GM19239 (cell line): ENCODE measurements at places on chromosomes 4 and X.

DNA sequence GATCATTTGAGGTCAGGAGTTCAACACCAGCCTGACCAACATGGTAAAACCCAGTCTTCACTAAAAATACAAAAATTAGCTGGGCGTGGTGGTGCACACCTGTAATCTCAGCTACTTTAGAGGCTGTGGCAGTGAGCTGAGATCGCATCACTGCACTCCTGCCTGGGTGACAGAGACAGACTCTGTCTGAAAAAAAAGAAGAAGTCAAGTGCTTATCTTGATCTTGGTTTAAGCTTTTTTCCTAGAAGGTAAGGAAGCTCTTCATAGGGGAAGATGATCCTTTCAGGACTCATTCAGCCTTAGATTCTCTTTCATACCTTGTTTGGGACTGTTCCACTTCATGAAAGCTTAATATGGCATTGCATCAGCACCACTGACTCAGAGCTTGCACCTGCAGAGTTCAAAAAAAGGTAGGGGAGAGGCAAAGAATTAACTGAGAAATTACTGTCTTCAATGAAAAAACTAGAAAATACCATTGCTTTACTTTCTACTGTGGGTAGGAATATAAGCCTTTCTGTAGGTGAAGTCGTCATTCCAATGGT lies 70.8 kb upstream of the EPGN start:
- no peak for DNase-seq

DNA sequence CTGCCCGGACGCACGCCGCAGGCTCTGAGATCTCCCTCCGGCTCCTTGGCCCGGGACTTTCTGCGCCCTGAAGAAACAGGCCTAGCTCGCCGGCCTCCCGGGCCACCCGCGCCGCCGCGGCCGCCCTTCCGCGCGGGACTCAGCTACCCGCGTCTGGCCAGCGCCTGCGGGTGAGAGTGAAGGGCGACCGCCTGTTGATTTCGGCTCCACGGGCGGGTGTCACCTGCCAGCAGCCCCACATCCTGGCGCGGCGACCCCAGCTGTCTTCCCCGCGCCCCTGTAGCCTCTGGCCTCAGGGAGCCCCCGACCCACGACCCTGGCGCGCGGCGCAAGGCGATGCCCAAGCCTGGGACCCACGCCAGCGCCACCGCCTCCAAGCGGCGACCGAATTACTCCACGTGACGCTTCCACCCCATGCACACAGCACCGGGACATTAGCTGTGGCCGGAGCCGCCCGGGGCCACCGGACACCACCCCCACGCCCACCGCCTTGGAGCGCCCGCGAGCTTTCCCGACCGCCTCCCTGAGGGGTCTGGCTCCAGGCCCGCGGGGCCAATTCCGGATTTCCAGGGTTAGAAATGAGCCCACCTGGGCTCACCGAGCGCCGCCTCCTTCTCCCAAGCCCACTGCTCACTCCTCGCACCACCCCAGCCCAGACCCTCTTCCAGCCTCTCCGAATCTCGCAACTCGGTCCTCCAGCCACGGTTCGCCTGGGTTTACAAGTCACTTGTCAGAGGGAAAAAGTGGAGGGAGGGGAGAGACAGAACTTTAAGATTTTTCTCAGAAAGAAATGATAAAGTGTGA lies 10.2 kb downstream of the ARX start:
- DNase-seq: no peak

- DNase-seq: no peak
These were observed 331.4 kb downstream of the CCSER1 start for GRCh38 chr4:90458576-90458975.

- DNase-seq: no peak
These were observed 280.9 kb upstream of the TENM3 start for GRCh38 chr4:181962321-181962720.

DNA sequence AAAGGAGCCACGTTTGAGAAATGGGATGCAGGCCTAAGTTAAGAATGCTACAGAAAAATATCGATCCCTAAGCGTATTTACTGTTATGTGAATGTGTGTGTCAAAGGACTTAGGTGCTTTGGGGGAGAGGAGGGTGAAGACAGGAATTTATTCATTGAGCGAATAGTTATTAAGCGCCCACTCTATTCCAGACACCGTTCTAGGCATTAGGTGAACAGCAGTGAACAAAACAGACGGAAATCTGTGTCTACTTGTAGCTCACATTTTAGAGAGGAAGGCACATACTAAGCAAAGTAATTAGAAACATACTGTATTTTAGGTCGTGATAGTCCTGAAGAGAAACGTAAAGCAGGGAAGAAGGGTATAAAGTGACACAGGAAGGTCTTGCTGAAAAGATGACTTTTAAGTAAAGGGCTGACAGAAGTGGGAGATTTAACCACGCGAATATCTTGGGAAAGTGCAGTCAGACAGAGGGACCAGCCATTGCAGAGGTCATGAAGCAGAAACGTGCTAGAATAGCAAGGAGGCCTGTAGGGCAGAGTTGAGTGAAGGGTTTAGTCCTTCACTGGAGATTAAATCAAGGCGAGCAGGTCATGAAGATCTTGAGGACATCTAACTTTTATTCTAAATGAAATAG lies 541 bp downstream of the AIMP1 start:
- DNase-seq: no peak

DNA sequence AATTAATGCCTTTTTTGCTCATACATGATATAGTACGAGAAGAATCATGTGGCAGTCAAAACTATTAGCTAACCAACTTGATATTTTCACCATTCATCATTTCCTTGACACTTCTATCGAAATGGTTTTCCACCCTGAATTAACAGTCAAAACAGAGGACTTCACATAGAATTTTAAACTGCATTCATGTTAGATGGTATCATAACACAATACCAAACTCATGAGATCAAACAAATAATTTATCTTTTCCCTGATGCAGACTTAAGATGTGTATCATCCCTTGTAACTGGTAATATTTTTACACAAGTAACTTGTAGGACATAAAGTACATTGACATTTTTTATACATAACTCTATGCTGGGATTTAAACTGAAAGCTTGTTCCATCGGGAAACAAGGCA lies 18.2 kb upstream of the ANTXR2 start:
- no peak for DNase-seq

DNA sequence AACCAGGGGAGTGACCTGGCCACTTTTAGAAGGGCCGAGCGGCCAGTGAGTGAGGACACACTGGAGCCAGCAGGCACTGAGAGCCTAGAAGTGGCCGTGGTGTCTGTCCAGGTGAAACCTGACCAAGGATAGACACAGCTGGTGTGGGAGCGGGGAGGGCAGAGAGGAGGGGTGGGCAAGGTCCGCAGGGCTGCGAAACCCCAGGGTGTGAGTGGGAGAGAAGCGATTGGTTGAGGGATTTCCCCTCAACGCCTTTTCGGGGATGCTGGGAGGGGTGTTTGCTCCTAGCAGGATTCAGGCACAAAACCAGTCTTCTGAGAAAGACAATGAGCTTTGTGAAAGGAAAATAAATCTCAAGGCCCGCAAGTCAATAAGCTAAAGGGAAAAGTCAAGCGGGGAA lies 33.2 kb upstream of the ARSD start:
- DNase-seq: no peak

- no peak for DNase-seq
These were observed 49.8 kb downstream of the SCLT1 start for GRCh38 chr4:129043523-129043922.

GRCh38 chr4:26765515-26765914 lies 95.1 kb upstream of the STIM2 start:
- DNase-seq: no peak

- no peak for DNase-seq
These were observed 59.3 kb downstream of the AREG start for GRCh38 chr4:74504212-74504611.

- DNase-seq: no peak
These were observed 30.1 kb downstream of the NOP14 start for GRCh38 chr4:2932951-2933565.

DNA sequence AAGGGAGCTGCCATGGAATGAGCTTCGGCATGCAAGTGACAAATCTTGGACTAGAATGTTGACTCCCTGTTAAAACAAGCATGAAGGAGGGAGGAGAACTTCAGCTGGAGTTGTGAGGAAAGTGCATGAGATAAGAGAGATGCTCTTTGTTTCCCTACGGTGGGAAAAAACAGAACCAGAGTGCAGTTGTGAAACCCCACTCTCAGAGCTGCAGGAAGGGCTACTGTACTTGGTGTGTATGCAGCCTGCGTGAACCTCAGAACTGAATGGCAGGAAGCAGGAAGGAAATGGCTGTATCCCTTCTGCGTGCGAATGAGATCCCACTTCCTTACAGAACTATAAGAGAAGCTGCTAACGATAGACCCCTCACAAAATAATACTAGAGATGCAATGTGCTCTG lies 57.2 kb downstream of the EGF start:
- no peak for DNase-seq

- no peak for DNase-seq
These were observed 8.3 kb downstream of the ARHGAP10 start for GRCh38 chr4:147740176-147740575.

DNA sequence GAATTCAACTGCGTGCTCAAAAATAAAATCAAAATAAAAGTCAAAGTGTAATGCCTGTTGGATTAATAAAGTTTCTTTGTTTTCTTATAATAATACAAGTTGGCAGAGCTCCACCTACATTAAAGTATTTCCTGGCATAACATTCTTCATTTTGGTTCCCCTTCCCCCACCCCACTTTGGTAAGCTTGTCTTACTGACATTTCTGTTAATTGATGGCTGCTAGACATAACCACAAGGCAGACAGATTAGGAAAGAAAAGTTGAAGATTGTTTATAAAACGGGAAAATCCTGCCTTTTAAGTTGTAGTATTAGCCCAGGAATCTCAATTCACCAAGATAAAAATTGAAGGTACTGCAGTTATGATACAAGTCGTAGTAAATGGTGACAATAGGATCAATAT lies 246.5 kb upstream of the RPS6KA3 start:
- DNase-seq: no peak

DNA sequence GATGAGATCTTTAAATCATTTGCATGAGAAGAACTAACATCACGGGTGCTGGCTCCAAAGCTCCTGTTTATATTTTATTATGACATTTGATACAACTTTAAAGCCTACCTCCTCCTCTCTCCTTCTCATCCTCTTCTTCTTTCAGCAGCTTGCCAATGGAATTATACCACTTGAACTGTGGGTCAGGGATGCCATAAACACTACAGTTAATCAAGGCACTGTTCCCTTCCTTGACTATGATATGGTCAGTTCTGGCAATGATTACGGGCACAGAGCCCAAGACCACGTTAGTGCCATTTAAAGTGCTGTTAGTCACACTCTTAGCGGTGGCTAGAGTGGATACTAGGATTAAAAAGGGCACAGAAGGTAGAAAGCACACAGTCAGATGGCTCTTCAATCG lies 20.7 kb downstream of the MFAP3L start:
- no peak for DNase-seq

DNA sequence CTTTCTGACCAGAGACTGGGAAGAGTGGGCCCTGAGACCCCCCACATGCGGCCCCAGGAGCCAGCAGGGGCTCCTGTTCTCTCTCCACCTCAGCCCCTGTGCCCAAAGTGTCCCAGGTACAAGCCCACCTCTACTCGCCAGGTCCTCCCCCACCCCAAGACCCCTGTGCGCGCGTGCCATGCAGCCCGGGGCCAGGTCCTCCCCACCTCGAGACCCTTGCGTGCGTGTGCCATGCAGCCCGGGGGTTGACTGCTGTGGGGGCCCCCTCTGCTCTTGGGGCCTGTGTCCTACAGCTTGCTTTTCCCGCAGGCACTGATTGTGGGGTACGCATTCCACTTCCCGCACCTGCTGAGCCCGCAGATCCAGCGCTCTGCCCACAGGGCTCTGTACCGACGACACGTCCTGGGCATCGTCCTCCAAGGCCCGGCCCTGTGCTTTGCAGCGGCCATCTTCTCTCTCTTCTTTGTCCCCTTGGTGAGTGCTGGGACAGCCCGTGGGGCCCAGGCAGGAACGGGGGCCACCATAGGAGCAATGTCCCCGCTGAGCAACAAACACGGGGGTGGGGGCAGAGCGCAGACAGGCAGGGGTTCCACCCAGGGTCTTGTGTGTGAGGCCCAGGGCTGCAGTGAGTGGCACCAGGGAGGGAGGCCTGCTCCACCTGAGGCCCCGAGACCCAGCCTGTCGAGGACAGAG lies 20.3 kb downstream of the DGKQ start:
- no peak for DNase-seq

- no peak for DNase-seq
These were observed 54.4 kb downstream of the MCUB start for GRCh38 chr4:109614466-109614865.

DNA sequence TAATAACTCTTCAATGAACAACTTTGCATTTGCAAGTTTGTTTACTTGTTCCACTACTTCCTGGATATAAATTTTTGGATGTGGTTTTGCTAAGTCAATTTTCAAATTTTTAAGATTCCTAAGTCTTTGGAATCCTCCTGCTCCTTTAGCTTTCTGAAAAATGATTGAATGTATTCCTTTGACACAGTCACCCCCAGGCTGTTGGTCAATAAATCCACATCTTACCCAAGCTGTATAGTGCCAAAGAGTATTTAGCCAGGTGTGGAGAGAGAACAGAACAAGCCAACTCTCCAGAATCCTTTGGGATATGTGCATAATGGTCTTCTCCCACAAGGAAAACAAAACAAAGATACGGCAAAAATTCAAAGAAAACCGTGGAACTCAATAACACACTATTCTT lies 56.9 kb upstream of the INTU start:
- DNase-seq: no peak

DNA sequence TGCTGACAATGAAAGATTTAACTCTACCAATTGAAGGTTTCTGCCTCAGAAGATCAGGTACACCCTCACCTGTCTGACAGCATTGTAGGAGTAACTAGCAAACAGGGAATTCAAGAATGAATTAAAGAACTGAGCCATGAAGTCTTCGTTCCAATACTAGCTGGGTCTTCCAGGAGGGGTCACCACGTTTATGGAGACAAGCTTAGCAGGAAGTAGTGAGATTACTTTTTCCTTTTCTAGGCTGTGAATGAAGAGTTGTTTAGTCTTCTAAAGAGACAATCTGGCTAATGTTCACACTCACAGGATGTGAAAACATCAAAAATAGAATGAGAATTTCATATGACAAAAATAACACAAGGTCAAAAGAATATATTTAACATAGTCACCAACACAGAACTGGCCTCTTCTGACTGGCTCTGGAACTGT lies 54.9 kb downstream of the REELD1 start:
- peak; percentile 23 for DNase-seq

GRCh38 chr4:122709236-122709635 lies 23.3 kb upstream of the BBS12 start:
- DNase-seq: no peak

DNA sequence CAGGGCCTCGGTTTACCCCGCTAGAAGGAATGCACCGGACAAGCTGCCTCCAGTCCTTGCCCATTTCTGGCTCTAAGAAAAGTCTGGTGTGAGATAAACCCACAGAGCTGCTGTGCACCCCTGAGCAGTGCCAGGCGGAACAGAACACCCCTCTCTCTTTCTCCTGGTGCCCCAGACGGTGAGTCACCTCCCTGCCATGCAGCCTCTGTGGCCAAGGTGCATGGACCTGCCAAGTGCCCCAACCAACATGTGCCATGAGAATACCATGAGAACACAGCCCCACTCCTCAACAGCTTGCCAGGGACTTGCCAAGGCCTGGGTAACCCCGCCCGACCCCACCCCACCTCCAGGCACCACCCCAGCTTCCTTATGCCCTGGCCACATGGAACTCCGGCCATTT lies 47.7 kb upstream of the MAN2B2 start:
- no peak for DNase-seq

- DNase-seq: no peak
These were observed 13.0 kb upstream of the SLC10A4 start for GRCh38 chr4:48470137-48470536.

GRCh38 chr4:20356565-20356964 lies 104.9 kb downstream of the SLIT2 start:
- no peak for DNase-seq
